Osteoblast (primary cell): ENCODE measurements at places on chromosomes 4 and X. TPM values are rescaled to one million over a fixed set of nuclear protein-coding genes. Genes with fewer than 3 reads are reported as not detected.

GRCh38 chrX:137915466-137915865 is 349.5 kb downstream of the ZIC3 start:
- no peak for DNase-seq

SHROOM4 gene
- total RNA-seq, result 1.8 and 2.2 TPM in 2 replicates

GABRE gene
- total RNA-seq, result 32.1 and 33.3 TPM in 2 replicates

DNA sequence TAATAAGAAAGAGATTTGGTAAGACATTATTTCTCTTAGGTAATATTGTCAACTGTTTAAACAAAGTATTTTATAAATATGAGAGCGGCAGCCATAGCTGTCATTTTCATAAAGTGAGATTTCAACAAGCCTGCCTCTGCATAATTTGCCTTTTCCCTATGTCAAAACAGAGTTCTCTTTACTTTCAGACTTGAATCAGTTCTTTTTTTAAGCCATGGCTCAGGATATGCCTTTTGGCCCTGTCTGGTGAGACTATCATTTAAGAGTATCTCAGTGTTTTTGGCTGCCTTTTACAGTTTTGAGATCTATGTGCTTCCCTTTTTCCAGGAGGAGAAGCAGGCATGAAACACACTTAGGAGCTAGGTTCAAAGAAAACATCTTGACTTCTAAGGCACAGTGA is 7.5 kb upstream of the GUCY1A1 start:
- DNase-seq, result no peak

PCDH18 gene
- total RNA-seq, result 171 and 191 TPM in 2 replicates

SPANXN3 gene
- not detected in 2 replicates for total RNA-seq

RNF128 gene
- 0.59 and 0.72 TPM in 2 replicates for total RNA-seq

- DNase-seq, result no peak
Measured at GRCh38 chr4:109994415-109994827, 81.7 kb downstream of the EGF start.

GRCh38 chr4:141933978-141934377 is 297.6 kb downstream of the IL15 start:
- no peak for DNase-seq

DNA sequence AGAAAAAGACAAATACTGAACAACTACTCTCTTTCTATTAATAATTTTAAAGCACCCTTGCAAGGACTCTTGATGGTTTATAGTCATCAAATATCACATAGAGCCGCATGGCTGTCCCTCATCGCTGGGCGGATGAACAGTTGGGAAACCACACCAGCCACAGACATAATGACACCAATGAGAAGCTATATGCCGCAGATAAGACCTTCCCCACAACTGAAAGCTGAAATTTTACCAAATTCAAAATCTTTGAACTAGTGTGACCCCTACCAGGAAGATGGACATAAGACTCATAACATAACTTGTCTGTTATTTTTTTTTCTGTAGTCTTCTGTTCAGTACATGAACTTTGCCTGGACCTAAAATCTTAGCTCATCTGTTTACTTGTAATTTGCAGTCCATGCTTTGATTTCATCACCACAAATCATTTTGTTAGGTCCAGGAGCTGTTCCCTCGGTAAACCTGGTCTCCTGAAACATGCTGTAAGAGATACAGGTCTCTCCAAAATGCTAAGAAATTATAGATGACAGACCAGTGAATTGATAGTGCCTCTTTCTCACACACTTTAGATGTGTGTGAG is 157.3 kb upstream of the RAPGEF2 start:
- DNase-seq, result no peak

PNMA3 gene
- total RNA-seq, result not detected in 2 replicates

FAM9C gene
- total RNA-seq, result under 0.01 TPM in 1 of 2 replicates, not detected in the other

LRCH2 gene
- 2.1 and 2.5 TPM in 2 replicates for total RNA-seq

DNA sequence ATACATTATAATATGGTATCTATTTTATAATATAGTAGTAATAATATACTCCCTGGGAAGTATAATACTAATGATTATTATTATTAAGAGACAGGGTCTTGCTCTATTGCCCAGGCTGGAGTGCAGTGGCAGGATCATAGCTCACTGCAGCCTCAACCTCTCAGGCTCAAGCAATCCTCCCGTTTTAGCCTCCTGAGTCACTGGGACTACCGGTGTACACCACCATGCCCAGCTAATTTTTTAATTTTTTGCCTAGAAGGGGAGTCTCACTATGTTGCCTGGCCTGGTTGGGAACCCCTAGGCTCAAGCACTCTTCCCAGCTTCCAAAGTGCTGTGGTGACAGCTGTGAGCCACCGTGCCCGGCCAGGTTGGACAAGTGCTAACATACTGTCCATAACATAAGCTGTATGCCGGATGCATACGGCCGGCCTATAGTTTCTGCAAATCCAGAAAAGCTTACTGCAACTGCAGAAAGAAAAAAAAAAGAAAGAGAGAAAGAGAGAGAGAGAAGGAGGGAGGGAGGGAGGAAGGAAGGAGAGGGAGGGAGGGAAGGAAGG is 94.2 kb upstream of the PPP2R3B start:
- DNase-seq, result no peak

ATG4A gene
- total RNA-seq, result 6.9 and 9.1 TPM in 2 replicates

GRCh38 chr4:99652596-99653436 is 4.8 kb downstream of the C4orf54 start:
- DNase-seq, result peak; percentile 41

GAGE12D gene
- not detected in 2 replicates for total RNA-seq

- DNase-seq, result peak; percentile 58
Measured at GRCh38 chrX:118928151-118928550, 46.3 kb upstream of the LONRF3 start.

DNA sequence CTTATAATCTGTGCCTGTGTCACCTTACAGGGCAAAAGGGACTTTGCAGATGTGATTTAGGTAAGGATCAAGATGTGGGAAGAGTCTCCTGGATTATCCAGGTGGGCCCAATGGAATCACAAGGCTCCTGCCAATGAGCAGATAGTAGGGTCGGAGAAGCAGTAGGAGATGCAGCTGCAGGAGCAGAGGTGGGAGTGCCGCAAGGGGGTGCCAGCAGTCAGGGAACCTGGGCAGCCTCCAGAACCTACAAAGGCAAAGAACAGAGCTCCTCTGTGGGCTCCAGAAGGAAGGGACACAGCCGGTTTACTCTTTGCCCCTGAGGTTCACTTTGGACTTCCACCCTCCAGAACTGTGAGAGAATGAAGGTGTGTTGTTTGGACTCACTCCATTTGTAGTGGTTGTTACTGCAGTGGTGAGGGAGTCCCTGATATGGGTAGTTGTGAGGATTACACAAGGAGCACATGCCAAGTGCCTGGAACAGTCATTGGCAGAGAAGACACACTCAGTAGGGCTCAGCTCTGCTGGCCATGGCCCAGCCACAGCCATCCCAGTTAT is 318.5 kb downstream of the EVC2 start:
- DNase-seq, result no peak

DNA sequence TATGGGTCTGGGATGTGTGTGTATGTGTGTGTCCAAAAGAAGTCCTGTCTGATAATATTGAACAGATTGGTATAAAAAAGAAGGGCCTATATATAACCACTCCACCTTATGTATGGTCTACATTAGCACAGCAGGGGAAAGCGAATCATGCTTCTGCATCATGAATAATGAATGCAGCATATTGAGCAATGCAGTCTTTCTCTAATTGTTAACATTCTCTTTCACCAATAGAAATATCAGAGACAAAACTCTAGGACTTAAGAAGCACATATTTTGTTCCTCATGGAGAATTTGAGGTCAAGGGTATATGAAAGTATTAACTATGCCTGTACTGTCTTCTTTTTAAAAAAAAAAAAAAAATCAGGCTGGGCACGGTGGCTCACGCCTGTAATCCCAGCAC is 264.3 kb upstream of the NOCT start:
- DNase-seq, result no peak

DNA sequence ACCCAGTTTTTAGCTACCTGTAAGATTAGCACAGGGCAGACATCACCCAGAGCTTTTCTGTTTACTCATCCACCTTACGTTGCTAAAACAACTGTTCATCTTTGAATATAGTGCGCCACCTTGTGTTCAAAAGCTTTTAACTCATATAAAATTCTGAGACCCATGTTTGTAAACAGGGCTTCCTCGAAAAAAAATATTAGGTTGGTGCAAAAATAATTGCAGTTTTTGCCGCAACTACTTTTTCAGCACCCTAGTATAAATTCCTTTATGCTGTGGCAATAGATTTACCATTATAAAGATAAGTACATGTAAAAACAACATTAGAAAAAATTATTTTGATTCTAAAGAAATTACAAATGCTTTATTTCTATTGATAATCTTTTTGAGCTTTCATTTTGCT is 147.9 kb downstream of the LRBA start:
- peak; percentile 85 for DNase-seq

NXF2 gene
- total RNA-seq, result not detected in 2 replicates

- no peak for DNase-seq
Measured at GRCh38 chrX:103503853-103504207, 15.5 kb downstream of the RAB40A start.

DNA sequence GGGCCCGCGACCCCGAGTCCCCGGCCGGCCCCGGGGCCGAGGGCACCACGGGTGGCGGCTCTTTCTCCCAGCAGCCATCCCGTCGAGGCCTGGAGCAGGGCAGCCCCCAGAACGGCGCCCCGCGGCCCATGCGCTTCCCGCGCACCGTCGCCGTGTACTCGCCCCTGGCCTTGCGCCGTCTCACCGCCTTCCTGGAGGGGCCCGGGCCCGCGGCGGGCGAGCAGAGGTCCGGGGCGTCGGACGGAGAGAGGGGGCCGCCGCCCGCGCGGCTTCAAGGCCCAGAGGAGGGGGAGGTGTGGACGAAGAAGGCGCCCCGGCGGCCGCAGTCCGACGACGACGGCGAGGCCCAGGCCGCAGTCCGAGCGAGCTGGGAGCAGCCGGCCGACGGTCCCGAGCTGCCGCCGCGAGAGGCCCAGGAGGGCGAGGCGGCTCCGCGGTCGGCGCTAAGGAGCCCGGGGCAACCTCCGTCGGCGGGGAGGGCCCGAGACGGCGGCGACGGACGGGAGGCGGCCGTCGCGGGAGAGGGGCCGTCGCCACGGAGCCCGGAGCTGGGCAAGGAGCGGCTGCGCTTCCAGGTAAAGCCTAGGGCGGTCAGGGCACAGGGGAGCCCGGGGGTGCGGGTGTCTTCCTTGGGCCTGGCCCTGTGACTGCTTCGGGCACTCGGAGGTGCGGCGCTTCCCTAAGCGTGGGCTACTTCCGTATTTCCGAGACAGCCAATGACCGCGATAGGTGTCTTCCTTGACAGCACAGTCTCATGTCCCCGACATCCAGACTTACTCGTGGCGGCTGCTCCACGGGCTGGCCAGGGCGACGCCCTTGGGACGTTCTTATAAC is 845 bp downstream of the ZAR1 start:
- DNase-seq, result peak; percentile 78

CTSO gene
- 25.0 and 33.0 TPM in 2 replicates for total RNA-seq

DNA sequence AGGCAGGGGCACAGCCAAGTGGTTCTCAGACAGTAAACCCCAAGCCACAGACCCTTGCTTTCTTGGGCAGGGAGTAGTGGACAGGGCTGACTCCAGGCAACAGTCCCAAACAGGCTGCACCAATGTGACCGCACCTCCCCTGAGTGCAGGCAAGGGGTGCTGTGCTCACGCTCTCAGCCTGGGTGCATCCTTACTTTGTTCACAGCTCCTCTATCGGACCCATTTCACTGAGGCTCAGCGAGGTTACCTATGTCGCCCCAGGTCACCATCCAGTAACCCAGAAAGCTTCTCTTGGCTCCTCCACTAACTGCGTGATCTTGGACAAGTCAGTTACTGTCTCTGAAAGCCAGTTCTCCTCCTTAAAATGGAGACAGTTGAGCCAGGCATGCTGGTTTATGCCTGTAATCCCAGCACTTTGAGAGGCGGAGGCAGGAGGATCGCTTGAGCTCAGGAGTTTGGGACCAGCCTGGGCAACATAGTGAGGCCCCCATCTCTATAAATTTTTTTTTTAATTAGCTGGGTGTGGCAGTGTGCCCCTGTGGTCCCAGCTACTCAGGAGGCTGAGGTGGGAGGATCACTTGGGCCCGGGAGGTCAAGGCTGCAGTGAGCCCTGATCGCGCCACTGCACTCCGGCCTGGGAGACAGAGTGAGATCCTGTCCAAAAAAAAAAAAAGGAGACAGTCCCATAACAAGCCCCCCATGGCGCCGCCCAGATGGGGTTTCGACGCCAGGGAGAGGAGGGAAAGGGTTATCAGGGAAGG is 823 bp upstream of the MAN2B2 start:
- DNase-seq, result peak; percentile 65

DNA sequence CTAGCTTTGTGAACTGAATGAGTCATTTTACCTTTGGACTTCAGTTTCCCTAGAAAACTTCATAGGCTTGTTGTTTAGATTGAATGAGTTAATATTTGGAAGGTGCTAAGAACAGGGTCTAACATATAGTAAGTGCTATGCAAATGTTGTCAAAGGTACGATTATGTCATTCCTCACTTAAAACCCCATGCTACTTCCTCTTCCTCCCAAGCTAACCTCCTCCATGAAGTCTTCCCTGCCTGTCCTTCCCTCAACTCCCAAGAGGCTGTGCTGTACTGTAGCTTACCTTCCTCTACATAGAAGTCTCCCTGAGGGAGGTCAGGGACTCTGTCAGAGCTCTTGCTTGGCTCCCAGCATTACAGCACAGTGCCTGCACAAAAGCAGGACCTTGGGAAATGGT is 103.4 kb upstream of the PJA1 start:
- DNase-seq, result no peak

DNA sequence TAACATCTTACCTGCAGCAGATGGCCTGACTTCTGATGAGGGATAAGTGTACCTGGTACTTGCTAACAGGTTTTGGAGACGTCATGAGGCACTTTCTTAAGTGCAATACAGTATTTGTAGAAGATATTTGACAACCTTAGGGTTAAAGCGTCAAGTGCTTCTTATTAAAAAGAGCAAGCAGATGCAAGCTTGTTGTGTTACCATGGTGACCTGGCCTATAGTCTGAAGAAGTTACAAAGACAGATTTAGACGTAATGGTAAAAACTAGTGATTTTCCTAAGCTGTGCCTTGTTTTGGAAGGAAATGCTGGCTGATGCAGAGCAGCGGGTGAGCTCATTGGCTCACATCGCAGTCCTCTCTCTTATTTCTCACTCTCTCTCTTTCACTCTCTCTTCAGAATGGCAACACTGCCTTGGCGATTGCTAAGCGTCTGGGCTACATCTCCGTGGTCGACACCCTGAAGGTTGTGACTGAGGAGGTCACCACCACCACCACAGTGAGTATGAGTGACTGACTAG is 243.6 kb downstream of the ANK2 start:
- no peak for DNase-seq

SPANXB1 gene
- total RNA-seq, result not detected in 2 replicates

GRCh38 chr4:135050086-135050717 is 848.6 kb upstream of the PABPC4L start:
- DNase-seq, result no peak

- DNase-seq, result no peak
Measured at GRCh38 chr4:141416677-141417363, 196.1 kb downstream of the ZNF330 start.

TRMT10A gene
- 4.7 and 14.5 TPM in 2 replicates for total RNA-seq

STOX2 gene
- total RNA-seq, result 0.36 and 0.59 TPM in 2 replicates

- peak; percentile 82 for DNase-seq
Measured at GRCh38 chr4:17475481-17475880, 36.4 kb downstream of the QDPR start.
